ENCODE measurements at places on chromosomes 6 and 20.

GRCh38 chr6:149234051-149234962 lies 83.2 kb upstream of the TAB2 start:
- DNase-seq: peak; percentile 79

DNA sequence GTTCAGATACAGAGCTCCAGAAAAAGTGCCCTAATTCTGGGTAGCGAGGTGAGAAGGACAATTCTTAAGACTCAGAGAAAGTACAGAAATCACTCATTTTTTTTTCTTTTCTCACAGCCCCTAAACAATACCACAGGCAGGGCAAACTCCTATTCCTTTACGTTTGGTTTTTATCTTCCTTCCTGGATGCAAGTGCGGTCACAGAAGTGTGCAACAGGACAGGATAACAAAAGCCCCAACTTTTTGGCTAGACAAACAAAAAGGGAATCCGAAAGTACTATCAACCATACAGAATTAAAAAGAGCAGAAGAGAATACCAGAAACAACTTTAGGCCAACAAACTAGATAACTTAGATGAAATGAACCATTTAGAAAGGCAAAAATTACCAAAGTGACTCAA lies 18.4 kb upstream of the BEND6 start:
- DNase-seq: peak; percentile 8

DNA sequence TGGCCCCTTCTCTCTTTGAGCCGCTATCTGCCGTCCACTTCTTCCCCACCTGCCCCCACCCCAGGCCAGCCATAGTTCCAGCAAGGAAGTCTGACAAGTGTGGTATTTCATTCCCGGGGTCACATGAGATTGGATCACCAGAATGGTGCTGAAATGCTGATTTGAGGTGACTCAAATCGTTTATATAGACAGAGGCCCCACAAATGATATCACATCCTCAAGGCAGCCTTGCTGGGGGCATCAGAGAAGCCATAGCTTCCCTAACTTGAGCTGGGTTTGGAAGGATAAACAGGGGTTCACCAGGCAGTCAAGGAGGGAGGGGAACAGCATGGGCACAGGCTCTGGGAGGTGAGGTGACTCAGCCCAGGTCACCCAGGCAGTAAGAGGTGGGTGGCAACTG lies 9.9 kb downstream of the SDCBP2 start:
- no peak for DNase-seq

- peak; percentile 21 for DNase-seq
These were observed at the start of gene MOCS1 for GRCh38 chr6:39934131-39934757. Gene MOCS1 (minus strand): TSS chr6:39934462. CDS start chr6:39934417, 45 bp downstream.

DNA sequence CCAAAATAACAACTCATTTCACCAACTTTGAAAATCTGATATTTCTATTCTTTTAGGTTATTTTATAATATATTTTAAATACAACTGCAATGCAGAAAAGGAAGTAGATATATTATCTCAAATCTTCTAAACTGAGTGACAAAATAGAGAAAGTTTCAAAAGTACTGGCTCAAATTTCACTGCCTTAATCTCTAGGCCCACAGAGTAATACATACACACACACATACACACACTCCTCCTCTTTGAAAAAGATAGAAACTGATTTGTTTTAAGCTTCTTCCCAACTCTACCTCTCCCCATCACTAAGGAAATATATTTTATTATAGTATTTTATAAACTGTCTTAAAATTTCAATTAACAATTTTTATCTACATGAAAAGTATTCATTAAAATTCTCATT lies 36.2 kb downstream of the ARHGAP18 start:
- DNase-seq: no peak

DNA sequence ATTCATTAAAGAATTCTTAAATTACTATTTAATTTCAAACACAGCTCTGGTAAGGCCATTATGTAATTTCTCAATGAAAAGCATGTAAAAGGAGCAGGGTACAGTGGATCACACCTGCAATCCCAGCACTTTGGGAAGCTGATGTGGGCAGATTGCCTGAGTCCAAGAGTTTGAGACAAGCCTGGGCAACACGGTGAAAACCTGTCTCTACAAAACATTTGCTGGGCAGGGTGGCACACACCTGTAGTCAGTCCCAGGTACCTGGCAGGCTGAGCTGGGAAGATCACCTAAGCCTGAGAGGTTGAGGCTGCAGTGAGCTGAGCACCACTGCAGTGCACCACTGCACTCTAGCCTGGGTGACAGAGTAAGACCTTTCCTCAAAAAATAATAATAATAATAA lies 37.4 kb downstream of the MDN1 start:
- no peak for DNase-seq

DNA sequence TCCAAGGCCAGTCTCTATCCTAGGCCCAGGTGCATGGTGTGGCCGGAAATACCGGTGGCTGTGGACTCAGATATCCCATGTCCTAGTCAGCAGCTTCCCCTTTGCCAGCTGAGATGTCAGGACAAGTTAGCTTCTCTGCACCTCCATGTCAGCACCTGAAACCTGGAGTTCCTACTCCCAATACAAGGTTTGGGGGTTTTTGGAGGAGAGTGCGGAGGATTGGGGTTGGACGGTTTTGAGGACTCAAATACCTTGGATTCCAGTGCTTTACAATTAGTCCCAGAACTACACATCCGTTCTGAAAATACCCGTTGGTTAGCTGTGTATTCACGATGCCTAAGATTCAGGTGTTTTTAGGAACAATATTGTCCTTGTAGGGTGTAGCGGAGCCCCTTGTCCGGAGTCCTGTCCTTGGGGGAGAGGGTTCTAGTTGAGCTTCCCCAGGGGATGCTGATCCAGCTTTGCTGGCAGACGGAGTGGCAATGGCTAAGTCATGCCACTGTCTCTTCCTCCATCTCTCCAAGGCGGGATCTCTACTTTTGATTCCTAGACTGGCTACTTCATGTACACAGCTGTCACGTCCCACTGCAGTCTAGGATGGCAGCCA lies 45.0 kb downstream of the ADNP start:
- no peak for DNase-seq

GRCh38 chr20:3616250-3616649 lies 46.9 kb downstream of the GFRA4 start:
- DNase-seq: no peak

DNA sequence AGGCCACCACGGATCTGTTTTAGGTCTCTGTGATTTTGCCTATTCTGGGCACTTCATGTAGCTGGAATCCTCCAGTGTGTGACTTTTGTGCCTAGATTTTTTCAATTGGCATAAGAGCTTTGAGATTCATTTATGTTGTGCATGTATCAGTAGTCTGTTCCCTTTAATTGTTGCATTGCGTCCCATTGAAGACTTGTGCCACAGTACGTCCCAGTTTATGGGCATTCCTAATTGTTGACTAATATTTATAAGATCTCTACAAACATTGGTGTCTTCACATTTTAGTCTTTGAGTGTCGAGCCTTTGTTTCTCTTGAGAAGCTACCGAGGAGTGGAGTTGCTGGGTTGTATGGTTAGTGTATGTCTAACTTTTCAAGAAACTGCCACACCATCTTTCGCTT lies 704 bp upstream of the FAM210B start:
- no peak for DNase-seq

DNA sequence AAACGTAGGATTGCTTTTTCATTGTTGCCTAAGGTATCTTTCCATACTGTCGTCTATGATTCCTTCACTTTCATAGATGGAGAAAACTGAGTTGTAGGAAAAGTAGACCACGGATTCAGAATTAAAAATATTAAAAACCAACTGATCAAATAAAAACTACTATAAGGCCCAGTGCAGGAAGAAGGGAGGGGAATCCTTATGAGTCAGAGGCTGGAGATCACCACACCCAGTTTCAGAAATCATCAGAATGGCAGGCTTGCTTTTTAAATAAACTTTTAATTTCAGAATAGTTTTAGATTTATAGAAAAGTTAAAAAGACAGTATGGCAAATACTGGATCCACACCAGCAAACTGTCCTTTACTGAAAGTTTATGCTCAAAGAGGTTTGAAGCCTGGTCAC lies 32.0 kb upstream of the POPDC3 start:
- peak; percentile 38 for DNase-seq

DNA sequence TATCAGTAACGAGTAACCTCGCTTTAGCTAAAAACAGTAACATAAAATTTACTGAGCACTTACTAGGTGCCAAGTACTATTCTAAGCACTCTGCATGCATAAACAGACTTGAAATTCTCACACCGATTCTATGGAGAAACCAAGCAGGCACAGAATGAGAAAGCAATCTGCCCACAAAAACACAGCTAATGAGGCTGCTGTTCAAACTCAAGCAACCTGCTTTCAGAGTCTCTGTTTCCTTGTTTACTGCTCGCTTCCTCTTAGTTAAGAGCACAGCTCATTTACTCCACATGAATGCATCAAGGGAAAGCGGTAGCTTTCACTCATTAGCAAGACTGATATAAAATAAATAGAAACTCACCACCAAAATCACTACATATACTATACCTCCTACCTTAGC lies 37.4 kb downstream of the PRKN start:
- no peak for DNase-seq

GRCh38 chr6:81126150-81126549 lies 626.3 kb downstream of the TENT5A start:
- no peak for DNase-seq

GRCh38 chr20:39044501-39044900 lies 82.4 kb downstream of the DHX35 start:
- no peak for DNase-seq

DNA sequence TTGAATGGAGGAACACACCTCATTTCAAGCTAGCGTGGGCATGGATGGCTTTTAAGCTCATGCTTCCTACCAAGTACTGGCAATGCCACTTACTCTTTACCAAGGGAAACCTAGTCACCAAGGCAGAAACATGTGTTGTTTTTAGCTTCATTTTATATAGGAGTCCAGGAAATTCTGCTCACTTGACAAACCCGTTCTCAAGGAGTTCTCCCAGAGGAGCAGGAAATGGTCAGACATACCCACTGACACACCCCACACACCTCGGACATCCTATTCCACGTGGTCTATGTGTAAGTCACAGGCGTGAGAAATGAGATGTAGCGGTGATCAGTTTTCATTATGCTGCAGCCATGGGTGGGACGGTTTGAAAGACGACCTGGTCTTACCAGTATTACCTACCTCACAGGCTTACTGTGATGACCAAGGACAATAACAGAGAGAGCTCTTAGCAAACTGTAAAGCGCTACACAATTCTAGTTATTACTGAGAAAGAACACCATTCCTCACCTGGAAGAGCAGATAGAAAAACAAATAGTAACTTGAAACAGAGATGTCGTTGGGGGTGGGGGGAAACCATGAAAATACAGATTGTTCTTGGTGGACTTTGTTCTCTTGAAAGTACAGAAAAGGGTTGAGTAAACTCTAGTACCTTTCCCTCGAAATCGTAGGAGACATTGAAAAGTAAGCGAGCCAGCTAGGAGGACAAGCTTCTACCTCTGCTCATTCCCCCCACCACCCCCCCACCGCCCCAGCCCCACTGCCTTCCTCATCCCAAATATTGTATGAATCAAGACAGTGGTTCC lies 1.7 kb downstream of the CNKSR3 start:
- DNase-seq: no peak

DNA sequence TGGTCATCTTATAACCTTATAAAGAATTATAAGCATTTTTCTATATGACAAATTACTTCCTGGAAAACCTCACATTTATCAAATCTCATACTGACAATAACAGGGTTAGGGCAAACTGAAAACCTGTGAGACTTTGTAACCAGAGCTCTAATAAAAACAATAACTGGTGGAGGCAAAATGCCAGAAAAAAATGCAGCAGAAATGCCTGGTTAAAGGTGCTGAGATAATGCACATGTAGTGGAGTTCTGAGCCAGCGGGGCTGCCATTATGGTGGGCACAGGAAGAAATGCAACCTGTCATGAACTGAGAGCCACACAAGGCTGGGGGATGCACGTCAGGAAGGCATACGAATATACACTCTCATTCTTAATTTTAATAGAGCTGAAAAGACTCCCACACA lies 53.0 kb downstream of the NCOA6 start:
- DNase-seq: no peak

- DNase-seq: no peak
These were observed 161.2 kb downstream of the ATXN1 start for GRCh38 chr6:16600026-16600425.

GRCh38 chr6:45479834-45480751 lies 102.4 kb upstream of the SUPT3H start:
- DNase-seq: peak; percentile 54

DNA sequence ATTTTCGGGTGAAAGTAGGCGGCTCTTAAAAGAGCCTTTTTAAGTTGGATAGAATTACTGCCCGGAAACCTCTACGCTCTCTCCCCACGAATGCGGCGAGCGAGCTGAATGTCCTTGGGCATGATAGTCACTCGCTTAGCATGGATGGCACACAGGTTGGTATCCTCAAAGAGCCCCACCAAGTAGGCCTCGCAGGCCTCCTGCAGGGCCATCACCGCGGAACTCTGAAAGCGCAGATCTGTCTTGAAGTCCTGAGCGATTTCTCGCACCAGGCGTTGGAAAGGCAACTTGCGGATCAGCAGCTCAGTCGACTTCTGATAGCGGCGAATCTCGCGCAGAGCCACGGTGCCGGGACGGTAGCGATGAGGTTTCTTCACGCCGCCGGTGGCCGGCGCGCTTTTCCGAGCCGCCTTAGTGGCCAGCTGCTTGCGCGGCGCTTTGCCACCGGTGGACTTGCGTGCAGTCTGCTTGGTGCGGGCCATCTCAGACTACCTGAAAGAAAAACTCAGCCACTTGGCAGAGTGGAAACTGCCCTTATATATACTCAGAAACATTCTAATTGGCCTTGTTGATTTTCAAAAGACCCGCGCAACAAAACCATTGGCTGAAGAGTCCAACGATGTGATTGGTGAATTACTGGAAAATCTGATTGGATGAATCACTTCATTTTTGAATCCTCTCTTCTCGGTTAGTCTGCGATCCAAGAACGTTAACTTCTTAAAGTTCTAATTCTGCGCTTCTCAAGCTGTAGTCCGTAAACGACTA lies 93.9 kb upstream of the BTN3A2 start:
- DNase-seq: peak; percentile 96

DNA sequence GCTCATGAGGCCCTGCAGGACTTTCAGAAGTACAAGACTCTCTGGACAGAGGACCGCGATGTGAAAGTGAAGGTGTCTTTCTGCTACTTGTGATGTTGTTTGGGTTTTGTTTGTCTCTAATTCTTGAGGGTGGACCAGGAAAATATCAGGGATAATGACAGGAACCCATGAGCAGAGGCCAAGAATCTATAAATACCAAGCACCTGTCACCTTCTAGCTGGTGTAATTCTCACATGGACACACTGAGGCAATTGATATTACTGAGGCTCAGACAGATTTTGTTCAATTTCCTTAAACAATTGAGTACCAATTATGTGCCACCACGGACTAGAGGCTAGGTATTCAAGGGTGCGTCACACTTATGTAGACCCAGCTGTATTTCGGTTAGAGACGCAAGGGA lies 107.9 kb downstream of the DNAH8 start:
- no peak for DNase-seq

GRCh38 chr6:4727671-4728435 lies 48.4 kb upstream of the CDYL start:
- DNase-seq: peak; percentile 45

DNA sequence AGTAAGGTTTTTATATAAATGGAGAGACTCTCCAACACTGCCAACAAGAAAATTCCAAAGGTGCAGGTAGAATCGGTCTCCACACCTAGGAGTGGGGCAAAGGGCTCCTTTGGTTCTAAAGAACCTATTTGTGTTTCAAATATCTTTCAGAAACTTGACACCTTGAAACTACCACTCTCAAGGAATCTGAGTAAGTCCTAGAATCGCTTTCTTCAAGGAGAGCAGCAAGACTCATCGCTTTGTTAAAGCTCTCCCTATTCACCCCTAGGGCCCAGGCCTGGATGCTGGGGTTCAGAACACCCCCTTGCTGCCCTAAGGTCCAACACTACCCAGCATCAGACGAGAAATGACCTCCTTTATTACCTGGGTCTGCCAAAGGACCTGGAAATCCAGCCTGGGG lies 2.0 kb downstream of the CLIC5 start:
- no peak for DNase-seq

All from activated CD4-positive, alpha-beta T cell treated with anti-CD3 and anti-CD28 coated beads, Interleukin-2, amount 50 U/mL, for 16 hours (primary cell).